ENCODE measurements at places on chromosomes 4 and X.

DNA sequence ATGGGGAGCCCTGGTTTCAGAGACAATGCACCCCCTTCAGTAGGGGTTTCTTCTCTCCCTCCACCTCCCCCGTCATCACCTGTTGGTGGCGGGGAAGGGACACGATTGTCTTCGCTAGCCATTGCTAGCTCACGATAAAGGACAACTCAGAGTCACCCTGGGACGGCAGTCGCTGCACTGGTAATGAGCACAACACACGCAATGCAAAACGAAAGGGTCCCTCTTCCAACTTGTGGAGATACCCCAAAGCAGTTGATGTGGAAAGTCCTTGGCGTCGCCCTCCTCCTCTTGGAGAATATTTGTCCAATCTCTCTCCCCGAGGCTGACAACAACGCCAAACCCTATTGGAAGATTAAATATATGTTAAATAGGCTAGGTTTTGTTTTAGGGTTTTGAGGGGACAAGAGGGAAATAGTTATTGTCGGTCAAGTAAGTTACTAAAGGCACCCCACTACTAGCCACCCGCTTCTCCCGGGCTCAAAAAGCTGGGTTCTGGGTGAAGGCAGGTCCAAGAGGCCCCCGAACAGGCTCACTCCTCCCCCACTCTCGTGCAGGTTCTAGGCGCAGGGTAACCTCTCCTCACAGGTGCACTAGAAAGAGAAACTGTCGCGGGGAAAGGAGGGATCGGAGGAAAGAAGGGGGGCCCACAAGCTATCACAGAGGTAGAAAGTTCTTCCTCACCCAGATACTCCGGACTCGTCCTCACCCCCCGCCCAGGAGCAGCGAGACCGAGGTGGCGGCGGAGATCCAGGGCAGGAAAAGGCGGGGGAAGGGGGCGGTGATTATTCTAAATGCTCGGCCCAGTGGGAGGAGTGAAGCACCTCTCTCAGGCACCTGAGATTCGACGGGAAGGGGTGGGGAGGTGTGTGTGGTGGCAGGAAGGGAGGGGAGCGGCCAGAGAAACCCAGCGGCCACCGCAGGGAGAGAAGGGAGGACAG, at the start of gene LRBA:
Gene LRBA (minus strand): TSS at position 764 of the 938 bp plus-strand sequence. CDS start 642 bp downstream, at position 122.
- no peak for DNase-seq

DNA sequence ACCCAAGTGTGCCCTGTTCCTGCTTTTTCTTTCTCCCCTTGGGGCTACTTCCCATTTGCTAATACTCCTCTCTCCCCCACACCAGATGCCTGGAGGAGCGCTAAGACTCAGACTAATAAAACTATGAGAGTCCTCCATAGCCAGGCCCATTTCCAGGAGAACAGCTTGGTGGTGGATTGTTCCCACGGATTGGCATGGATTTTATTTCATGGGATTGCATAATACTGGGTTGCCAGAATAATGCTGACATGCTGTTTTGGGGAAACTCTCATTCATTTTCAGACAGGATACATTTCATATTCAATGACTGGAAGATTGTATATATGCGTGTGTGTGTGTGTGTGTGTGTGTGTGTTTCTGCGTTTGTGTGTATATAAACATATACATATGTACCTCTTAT, 447.5 kb upstream of the PITX2 start:
- no peak for DNase-seq

- peak; percentile 27 for DNase-seq
Measured at GRCh38 chrX:2608638-2609430, 82.3 kb upstream of the CD99 start.

- DNase-seq = no peak
Measured at GRCh38 chr4:94015956-94016355, 187.4 kb downstream of the ATOH1 start.

DNA sequence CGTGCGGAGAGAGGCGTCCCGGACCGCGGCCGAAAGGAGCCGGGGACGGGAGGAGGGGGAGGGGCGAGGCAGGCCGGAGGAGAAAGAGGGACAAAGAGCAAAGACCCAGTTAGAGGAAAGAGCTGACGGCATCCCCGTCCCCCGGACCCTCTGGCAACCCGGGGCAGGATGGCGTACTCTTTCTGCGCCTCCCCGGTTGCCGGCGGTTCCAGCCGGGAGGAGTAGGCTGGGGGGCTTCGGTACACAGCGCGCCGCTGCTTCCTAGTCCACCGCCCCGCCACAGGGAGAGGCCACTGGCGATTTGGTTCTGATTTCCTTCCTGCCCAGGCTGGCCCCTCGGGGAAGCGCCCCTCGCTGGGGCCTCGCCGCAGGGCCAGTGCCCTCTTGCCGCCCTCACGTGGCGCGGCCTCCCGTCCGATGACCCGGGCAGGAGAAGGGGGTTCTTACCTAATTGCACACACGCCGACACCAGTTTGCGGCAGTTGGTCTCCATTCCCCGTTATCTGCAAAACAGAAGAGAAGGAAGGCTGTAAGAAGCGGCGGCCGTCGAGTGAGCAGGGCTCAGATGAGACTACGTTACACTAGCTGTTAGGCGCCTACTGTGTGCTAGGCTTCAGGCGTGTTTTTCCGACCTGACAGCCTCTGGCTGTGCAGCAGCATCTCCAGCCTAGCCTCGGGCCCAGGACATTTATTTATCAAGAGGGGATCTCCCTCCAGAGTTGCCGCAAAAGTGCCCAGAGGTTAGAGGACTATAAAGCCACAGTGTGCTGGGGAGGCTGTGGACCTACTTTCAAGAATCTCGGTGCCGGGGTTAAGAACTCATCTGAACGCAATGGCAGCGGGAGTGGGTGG, 9.9 kb upstream of the PITX2 start:
- DNase-seq = no peak

DNA sequence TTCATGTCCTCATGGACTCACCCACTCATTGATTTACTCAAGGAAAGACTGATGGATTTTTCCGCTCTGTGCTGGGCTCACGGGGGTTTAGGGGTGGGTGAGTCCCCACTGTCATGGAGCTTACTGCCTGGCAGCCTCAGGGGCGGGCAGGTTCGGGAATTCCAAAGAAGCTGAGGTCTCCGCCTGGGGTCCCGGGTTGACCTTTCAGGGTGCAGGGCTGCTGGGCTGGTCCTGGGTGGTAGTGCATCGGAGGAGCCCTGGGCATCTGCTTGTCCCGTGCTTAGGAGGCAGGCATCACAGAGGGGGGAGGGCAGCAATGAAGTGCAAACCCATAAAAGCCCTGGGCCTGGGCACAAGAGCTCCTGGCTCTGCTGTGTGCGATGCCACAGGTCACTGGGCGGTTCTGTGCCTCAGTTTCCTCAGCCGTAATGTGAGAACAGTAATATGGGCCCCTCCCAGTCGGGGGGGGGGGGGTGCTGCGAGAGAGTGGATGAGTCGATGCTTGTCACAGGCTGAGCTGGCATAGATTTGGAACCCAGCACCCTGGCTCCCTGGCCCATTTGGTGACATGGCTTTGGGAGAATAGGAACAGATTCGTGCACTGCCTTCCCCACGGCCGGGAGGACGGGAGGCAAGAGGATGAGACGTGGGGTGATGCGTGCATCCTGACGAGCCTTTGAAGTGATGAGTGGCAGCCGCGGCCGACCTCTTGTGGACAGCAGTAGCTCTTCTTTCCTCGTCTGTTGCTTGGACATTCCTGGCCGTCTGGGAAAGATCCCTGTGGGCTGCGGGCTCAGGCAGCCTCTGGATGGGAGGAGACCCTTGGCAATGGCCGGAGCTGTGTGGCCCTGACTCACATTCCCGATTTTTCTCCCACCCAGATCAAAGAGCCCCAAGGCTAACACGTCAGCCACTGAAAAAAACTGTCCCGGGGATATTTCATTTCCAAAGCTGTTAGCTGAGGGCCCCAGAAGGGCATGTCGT, 42.0 kb downstream of the PSAPL1 start:
- no peak for DNase-seq

DNA sequence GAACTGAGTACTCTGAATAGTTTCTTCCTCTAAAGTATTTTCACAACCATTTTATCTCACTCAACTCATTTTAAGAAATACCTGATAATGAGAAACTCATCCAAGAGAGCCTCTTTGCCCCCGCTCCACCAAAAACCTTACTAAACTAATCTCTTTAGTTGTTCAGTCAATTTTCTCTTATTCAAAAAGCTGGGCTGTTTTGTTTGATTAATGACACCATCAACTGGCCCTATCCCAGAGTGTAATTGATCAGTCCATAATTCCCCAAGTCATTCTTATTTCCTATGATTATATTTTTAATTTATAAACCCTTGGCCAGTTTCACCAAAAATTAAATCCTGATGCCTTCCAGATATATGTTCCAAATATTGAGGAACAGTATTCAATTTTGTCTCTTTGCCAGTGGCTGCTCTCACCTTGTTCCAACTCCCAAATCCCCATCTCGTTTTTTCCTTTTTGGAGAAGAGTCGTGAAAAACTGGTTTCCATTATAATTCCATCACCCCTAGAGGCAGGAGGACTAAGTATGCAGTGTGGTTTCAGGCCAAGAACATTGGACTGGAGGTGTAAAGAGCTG, 10.4 kb downstream of the LIMCH1 start:
- no peak for DNase-seq

DNA sequence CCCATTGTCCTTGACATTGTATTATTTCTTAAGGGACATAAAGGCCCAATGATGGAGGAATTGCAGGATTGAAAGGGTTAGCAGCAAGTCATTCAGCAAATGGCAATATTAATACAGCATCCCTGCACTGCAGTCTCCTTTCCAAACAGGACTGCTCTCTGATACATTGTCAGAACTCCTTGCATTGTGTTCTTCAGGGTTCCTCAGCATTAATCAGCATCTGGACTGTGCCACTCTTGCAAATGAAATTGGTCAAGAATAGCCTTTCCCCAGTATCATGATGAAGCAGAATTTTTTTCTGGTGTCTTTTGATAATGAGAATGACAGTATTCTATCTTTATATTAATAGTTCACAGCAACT, 272.6 kb upstream of the HAND2 start:
- no peak for DNase-seq

DNA sequence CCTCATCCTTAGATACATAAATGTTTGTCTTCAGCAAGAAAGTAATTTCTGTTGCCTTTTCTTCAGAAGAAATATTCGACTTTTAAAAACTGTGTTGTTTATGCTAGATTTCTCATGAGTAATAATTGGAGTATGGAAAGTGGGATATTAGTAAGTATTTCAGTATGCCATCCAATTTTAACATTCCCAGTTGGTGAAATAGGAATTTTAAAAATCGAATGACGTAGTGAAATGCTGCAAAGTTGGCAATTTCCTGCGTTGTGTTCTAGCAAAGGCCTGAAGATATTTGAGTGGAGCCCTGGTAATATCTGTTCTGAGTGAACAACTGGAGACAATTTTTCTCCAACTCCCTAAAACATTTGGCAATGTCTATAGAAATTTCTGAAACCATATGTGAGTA, 190.1 kb downstream of the ZNF330 start:
- peak; percentile 38 for DNase-seq

DNA sequence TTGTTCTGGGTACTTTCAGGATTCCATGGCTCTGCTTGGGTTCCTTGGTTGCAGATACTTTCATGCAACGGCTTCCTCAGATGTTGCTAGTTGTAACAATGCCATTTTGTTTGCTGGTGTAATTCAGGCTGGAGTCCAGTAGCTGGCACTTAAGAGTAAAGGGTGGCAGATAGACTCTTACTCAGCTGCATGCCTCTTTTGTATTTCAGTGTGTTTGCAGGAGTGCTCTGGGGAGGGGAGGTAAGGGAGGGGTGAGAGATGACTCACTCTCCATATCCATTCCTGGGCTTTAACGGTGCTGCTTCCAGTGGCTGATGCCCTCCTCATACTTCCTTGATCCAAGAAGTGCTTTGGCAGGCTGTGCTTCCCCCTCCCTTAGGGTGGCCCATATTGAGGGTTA, 155.2 kb downstream of the ZNF330 start:
- peak; percentile 85 for DNase-seq

- no peak for DNase-seq
Measured at GRCh38 chr4:148216866-148217814, 225.1 kb downstream of the NR3C2 start.

DNA sequence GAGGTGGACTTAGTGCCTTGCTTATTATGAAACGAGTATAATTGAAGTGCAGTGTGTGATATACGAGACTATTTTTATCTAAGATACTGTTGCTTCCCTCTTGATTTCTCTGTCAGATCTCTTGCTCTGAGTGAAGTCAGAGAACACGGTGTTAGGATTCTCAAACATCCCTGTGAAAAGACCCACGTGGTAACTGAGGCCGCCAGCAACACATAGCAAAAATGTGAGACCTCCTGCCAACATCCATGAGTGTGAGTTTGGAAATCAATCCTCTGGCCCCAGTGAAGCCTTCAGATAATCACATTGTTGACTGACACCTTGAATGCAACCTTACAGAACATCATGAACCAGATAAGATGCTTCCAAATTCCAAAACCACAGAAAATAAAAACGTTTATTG, 954.4 kb downstream of the FAT4 start:
- no peak for DNase-seq

- peak; percentile 49 for DNase-seq
Measured at GRCh38 chr4:113222471-113222870, 173.0 kb downstream of the ANK2 start.

GRCh38 chr4:109803924-109804571, 2.2 kb upstream of the CFI start:
- DNase-seq = no peak

DNA sequence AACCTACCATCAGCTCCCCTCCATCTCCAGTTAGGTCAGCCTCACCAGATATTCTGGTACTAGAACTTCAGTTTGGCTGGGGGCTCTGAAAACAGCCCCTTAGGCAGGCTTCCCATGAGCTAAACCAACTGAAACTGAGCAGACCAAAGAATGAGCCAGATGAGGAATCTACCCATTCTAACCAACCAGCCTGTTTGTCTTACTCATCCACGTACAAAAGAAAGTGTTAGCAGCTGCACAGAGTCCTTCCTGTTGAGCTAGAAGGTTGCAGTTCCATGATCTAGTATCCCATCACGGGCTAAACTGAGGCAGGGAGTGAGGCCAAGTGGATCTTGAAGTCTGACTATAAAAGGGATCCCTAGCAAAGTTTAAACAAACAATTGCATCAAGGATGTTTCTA, 17.5 kb downstream of the MAGEA9B start:
- DNase-seq = no peak

- no peak for DNase-seq
Measured at GRCh38 chr4:171521726-171522125, 291.5 kb upstream of the GALNTL6 start.

- DNase-seq = no peak
Measured at GRCh38 chrX:17584248-17584681, 153.0 kb upstream of the SCML1 start.

GRCh38 chr4:73917081-73917501, 47.9 kb downstream of the CXCL1 start:
- DNase-seq = peak; percentile 94

- no peak for DNase-seq
Measured at GRCh38 chr4:36758312-36759178, 477.1 kb downstream of the DTHD1 start.

DNA sequence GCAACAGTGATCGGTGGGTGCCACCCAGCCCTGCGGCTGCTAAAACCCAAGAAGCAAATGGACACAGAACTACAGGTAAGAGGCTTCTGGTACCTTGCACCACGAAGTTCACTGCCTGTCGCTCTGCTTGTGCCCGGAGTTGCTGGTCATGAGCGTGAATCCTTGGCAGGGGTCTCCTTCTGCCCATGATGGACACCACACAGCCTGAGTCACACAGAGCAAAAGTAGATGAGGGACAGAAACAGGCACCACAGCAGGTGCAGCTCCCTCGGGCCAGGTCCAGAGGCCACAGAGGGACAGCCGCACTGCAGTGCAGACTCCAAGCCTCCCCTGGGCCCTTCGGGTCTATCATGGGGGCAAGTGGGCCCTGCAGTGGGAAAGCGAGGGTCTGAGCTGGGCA, 22.4 kb downstream of the NAT8L start:
- DNase-seq = no peak

GRCh38 chr4:153927451-153927850, 138.6 kb upstream of the SFRP2 start:
- DNase-seq = no peak

- no peak for DNase-seq
Measured at GRCh38 chr4:80302616-80303223, 32.8 kb upstream of the CFAP299 start.

Measured in non-pigmented ciliary epithelial cell (primary cell).